ENCODE measurements at places on chromosomes 12 and 14. TPM values are rescaled to one million over a fixed set of nuclear protein-coding genes. Genes with fewer than 3 reads are reported as not detected.
A peak's percentile ranks its signal among the peaks of the same experiment; 100 is the strongest.

C12orf75 gene
- 1,020 TPM for total RNA-seq

DNA sequence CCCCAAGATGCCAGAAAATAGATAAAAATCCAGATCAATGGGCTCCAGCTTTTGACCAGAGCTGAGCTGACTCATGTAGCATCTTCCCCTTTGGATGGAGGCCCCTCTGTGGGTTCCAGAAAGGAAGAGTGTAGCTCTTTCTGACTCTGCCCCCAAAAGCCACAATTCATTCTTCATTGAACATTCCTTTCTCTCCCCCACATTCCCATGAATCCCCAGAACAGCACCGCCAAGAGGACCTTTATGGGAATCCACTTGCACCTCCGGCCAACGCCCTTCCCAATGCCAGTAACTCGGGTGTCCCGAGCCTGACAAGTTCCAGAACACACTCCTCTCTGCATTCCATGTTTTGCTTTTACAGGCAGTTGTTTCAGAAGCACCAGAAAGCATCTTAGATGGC lies 210.6 kb upstream of the DIO3 start:
- DNase-seq: no peak
- H3K4me1 ChIP-seq: no peaks in the 10 kb centered on the region
- H3K36me3 ChIP-seq: peaks cover 6% of the 10 kb centered on the region
- peaks cover 6% of the 10 kb centered on the region for H3K27me3 ChIP-seq
- H3K4me3 ChIP-seq: no peak overlapping the region

DNA sequence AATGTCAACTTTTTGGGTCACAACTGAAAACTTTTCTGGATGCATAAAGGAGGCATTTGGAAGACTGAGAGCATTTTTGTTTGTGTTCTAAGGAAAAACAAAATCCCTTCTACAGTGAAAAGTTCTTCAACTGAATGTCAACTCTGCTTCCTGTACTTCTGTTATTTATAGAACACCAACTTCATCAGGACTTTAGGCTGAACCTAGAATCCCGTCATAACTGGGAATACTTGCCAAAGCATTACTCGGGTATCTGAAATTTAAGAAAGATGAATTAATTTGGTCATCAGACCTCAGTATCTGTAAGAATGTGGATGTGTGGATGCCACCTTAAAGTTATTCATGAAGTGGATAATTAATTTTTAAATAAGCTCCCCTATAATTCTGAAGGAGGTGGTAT lies 73.2 kb downstream of the FERMT2 start:
- peaks cover 63% of the 10 kb centered on the region for H3K36me3 ChIP-seq
- H3K27ac ChIP-seq: peak overlapping the region; percentile 71
- peaks cover 2% of the 10 kb centered on the region for H3K27me3 ChIP-seq
- peak overlapping the region; percentile 64 for H3K4me3 ChIP-seq

SERPINA1 gene
- not detected for total RNA-seq

GRCh38 chr12:6225630-6226001 lies 25.4 kb downstream of the CD9 start:
- peaks cover 22% of the 10 kb centered on the region for H3K4me1 ChIP-seq
- H3K4me3 ChIP-seq: no peak overlapping the region
- no peak overlapping the region for H3K27ac ChIP-seq
- H3K27me3 ChIP-seq: peaks cover 2% of the 10 kb centered on the region
- no peaks in the 10 kb centered on the region for H3K36me3 ChIP-seq
- DNase-seq: no peak

TMCC3 gene
- total RNA-seq: not detected

BDKRB2 gene
- 8.7 TPM for total RNA-seq

GARIN6 gene
- total RNA-seq: not detected

GRCh38 chr12:130687796-130688778 lies 28.0 kb downstream of the RIMBP2 start:
- DNase-seq: no peak
- no peaks in the 10 kb centered on the region for H3K4me1 ChIP-seq
- no peak overlapping the region for H3K4me3 ChIP-seq
- H3K36me3 ChIP-seq: 0 out of 2 replicates have a peak, but pooled peaks cover 7% of the 10 kb centered on the region

- H3K27ac ChIP-seq: peak overlapping the region; percentile 60
- no peak overlapping the region for H3K4me3 ChIP-seq
- H3K36me3 ChIP-seq: no peaks in the 10 kb centered on the region
- DNase-seq: peak; percentile 54
- no peaks in the 10 kb centered on the region for H3K27me3 ChIP-seq
Measured at GRCh38 chr14:79598339-79598738, 613.0 kb downstream of the DIO2 start.

- H3K4me3 ChIP-seq: no peak overlapping the region
- peaks cover 14% of the 10 kb centered on the region for H3K36me3 ChIP-seq
- no peak for DNase-seq
- H3K27ac ChIP-seq: no peak overlapping the region
- H3K4me1 ChIP-seq: no peaks in the 10 kb centered on the region
Measured at GRCh38 chr12:2631653-2632350, 163.0 kb upstream of the FKBP4 start.

GRCh38 chr14:23095196-23096108 lies at the start of gene C14orf119:
Gene C14orf119 (plus strand): TSS chr14:23095505. CDS start chr14:23097659, 2,154 bp downstream.
- no peak within 1 kb of the TSS for H3K4me3 ChIP-seq
- no peak within 1 kb of the TSS for H3K27ac ChIP-seq
- DNase-seq: peak; percentile 100

DCN gene
- 24.0 TPM for total RNA-seq

FBRSL1 gene
- total RNA-seq: 25.1 TPM

DNA sequence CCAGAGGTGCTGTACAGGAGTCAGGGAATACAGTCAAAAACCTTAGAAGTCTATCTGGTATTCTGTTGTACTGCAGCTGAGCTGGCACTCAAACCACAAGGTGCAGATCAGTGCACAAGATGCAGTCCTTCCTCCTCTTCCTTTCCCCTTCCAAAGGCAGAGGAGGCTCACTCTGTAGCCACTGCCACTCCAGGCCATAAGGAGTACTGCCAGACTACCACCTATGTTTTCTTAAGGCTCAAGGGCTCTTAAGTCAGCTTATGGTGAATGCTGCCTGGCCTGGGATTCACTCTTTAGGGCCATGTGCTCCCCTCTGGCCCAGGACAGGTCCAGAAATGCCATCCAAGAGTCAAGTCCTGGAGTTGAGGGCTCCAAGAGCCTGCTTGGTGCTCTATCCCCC lies 200.3 kb downstream of the CRADD start:
- peaks cover 35% of the 10 kb centered on the region for H3K36me3 ChIP-seq
- peaks cover 29% of the 10 kb centered on the region for H3K4me1 ChIP-seq
- H3K27me3 ChIP-seq: no peaks in the 10 kb centered on the region

DNA sequence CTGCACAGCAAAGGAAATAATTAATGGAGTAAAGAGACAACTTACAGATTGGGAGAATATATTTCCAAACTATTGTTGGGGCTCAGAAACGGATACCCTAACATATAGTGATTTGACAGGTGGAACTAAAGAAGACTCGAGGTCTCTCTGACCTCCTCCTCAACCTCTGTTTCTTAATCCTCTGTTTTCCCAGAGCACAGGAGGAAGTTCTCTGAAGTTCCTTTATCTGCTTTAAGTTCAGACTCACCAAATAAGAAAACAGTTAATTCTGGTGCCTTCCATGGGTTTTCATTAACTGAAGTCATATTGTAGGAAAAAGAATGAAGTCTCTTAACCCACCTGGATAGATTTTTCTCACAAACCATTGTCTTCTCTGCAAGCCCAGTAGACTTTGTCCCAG lies 29.2 kb downstream of the CLEC2D start:
- no peak overlapping the region for H3K27ac ChIP-seq
- no peak for DNase-seq
- H3K4me3 ChIP-seq: no peak overlapping the region
- H3K36me3 ChIP-seq: peaks cover 14% of the 10 kb centered on the region
- H3K4me1 ChIP-seq: peaks cover 15% of the 10 kb centered on the region

PKP2 gene
- total RNA-seq: not detected

SMCO2 gene
- total RNA-seq: not detected

AICDA gene
- not detected for total RNA-seq

DNA sequence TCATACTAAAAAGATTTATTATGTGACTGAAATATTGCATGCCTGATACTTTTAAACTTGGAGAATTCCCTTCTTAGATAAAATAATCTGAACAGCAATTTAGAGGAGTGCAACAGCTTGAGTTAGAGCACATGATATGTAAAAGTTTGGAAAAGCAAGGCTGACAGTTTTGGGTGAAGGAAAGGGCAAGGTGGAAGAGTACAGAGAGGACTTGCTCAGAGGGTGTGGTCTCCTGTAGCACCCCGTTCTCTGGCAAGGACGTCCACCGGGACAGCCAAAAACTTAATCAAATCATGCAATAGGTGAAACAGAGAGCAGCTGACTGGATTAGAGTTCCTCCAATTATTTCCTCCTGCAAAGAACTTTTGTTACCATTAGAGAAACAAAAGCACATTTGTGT lies 65.2 kb upstream of the PDZRN4 start:
- no peak overlapping the region for H3K27ac ChIP-seq
- DNase-seq: no peak
- H3K4me3 ChIP-seq: no peak overlapping the region
- H3K36me3 ChIP-seq: no peaks in the 10 kb centered on the region

GRCh38 chr14:64778104-64778754 lies 74.0 kb downstream of the PLEKHG3 start:
- H3K36me3 ChIP-seq: no peaks in the 10 kb centered on the region
- no peak overlapping the region for H3K4me3 ChIP-seq
- DNase-seq: no peak
- H3K27ac ChIP-seq: no peak overlapping the region

DNA sequence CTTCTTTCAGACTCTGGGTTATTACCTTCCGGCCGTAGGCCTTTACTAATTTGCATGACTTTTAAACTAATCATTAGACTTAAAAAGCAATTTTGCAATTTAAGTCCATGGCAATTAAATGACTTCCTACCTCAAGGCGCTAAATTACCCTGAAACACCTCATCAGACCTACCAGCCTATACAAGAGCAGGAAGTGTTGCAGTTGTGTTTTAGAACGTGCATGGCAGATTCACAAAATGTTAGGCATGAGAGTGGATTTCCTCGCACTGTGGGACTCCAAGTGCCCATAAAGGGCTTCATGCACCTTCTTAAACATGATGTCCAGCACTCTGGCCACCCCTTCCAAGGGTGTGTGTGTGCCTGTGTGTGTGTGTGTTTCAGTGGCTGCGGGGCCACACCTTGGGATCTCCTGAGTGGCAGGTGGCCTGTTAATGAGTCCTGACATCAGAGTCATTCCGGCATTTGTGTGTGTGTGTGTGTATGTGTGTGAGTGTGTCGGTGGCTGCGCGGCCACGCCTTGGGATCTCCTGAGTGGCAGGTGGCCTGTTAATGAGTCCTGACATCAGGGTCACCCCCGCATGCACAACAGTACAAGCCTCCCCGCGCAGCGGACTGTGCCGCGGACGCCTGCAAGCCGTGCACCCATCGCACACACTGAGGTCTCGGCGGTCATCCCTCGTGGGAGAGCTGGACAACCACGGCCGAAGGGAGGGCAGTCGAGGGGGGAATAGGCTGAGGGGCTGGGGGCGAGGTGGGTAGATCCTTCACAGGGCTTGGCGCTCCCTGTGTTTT lies 900 bp downstream of the C2CD5 start:
- peaks cover 29% of the 10 kb centered on the region for H3K36me3 ChIP-seq
- peak overlapping the region; percentile 97 for H3K4me3 ChIP-seq
- DNase-seq: peak; percentile 19
- no peaks in the 10 kb centered on the region for H3K27me3 ChIP-seq

DNA sequence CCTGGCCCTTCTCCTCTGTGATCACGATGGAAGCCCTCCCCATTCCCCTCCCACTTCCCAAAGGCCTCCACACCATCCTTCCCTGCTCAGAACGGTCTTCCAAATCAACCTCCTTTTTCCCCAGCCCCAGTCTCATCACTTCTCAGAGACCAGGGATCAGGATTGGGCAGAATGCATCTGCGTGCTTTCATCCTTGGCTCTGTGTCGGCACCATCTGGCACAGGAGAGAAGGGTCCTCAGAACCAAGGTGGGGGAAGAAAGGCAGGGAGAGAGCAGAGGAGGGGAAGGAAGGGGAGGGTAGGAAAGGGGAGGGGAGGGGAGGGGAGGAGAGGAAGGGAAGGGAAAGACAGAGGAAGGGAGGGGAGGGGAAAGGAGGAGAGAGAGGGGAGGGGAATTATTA lies 52.4 kb upstream of the FICD start:
- H3K36me3 ChIP-seq: no peaks in the 10 kb centered on the region
- no peaks in the 10 kb centered on the region for H3K4me1 ChIP-seq
- DNase-seq: no peak
- no peak overlapping the region for H3K4me3 ChIP-seq

DNA sequence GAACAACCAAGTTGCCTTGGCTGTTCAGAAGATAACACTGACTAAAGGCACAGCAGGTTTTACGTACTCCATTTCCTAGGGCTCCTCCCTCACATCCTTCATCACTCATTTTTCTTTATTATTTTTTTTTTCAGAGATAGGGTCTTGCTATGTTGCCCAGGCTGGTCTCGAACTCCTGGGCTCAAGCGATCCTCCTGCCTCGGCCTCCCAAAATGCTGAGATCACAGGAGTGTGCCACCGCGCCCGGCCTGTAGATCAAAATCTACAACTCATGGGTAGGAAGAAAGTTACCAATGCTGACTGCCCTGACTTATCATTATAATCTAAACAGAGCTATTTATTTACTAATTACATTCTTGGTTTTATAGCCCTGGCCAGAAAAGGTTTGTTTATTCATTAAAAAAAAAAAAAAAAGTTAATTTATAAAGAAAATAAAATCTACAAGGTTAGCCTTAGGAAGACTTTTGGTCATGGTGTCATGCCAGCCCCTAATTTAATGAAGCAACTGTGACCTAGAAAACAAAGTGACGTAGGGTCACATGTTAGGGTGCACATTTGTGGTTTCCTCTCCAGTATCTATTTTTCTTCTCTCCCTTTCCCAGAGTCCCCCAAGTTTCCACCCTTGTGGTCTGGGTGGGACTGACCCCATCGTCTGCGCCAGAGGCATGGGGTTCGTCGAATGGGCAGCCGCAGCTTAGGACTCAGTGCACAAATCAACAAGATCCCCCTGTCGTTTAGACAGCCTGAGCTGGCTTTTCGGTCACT lies 19.0 kb upstream of the FOXN3 start:
- H3K27me3 ChIP-seq: no peaks in the 10 kb centered on the region
- no peaks in the 10 kb centered on the region for H3K36me3 ChIP-seq
- no peak for DNase-seq
- H3K27ac ChIP-seq: no peak overlapping the region

FGD4 gene
- 2.0 TPM for total RNA-seq

DNA sequence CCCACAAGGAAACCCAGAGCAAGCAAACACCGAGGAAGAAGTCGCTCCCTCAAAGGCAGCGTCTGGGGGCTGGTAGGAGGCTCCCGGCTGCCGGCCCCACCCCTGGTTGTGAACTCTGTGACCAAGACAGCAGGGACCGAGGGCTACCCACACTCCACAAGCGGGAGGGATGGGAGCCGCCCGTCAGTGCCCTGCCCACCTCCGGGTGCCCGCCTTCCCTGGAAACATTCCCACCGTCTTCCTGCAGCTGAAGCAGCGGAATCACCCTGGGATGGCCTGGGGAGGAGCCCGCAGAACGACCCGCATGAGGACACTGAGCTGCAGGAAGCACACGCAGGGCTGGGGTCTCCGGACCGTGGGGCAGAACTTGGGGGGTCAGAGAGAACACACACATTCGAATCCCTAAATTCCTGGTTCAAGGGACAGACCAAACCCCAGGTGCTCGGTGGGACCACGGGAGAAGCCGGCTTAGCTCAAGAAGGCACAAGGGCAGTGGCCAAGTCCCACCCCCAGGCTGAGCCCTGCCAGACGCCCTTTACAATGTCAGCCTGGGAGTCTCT lies 33.5 kb upstream of the C14orf180 start:
- no peak overlapping the region for H3K4me3 ChIP-seq
- H3K27me3 ChIP-seq: peaks cover 19% of the 10 kb centered on the region
- no peak overlapping the region for H3K27ac ChIP-seq
- no peak for DNase-seq
- no peaks in the 10 kb centered on the region for H3K4me1 ChIP-seq

- DNase-seq: peak; percentile 23
- H3K4me1 ChIP-seq: peaks cover 30% of the 10 kb centered on the region
- peak overlapping the region; percentile 68 for H3K27ac ChIP-seq
- no peaks in the 10 kb centered on the region for H3K27me3 ChIP-seq
- H3K36me3 ChIP-seq: no peaks in the 10 kb centered on the region
- peak overlapping the region; percentile 3 for H3K4me3 ChIP-seq
Measured at GRCh38 chr12:106840243-106840642, 65.8 kb downstream of the RIC8B start.

Measured in HFFc6 (cell line).